Stimulated activated CD8-positive, alpha-beta memory T cell treated with anti-CD3 and anti-CD28 coated beads, Interleukin-15, amount 100 ng/mL, for 24 hours (primary cell): ENCODE measurements at places on chromosomes 2 and 18.

DNA sequence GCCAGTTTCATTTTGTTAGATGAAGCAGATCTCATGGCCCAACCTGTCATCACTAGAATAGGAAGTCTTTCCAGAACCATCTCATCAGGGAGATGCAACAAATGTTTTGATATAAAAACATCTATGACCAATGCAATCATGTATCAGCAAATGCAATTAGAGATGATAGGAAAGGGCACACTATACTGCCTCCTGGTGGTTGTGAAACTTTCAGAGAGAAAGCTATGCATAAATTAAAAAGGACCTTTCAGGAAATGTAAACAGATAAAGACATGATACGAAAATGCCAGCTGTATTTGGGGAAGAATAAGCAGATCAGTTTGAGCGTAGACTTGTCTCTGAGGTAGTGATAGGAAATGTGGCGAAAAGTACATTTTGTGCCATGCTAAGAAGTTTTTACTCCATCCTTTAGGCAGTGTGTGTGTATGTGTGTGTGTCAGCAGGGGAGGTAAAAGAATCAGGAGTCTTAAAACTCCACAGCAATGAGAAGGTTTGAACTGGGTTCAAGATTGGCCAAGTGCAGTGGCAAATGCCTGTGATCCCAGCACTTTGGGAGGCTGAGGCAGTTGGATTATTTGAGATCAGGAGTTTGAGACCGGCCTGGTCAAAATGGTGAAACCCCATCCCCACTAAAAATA is 479.3 kb downstream of the CPS1 start:
- DNase-seq, result no peak

DNA sequence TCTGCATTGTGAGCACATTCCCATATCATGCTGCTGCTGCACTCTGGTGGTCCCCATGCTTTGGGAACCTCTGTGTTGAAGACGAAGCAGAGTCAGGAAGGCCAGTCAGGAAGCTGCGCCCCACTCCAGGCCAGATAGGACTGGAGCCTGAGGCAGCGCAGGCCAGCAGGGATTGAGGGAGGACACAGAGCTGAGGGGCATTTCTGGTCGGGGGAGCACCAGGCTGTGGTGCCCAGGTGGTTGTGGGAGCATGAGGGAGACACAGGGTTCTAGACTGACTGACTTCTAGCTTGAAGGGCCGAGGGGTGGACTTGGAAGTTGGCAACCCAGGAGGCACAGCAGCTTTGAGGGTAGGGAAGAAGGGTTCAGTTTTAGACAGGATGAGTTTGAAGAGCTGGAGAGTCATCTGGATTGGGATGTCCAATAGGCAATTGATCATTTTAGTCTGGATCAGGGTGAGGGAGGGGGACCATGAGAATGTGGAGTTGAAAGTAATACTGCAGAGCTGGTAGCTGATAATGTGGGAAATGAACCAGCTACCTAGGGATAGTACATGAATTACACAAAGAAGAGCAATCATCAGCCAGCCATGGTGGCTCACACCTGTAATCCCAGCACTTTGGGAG is 1.4 kb upstream of the ACTG2 start:
- DNase-seq, result no peak

- DNase-seq, result no peak
Observed at GRCh38 chr2:188251034-188251433, 40.6 kb upstream of the GULP1 start.

- DNase-seq, result no peak
Observed at GRCh38 chr2:240960309-240960970, 38.0 kb upstream of the SNED1 start.

GRCh38 chr2:179861416-179862067 is at the start of gene ZNF385B:
Gene ZNF385B (minus strand): TSS chr2:179861612.
- DNase-seq, result no peak

DNA sequence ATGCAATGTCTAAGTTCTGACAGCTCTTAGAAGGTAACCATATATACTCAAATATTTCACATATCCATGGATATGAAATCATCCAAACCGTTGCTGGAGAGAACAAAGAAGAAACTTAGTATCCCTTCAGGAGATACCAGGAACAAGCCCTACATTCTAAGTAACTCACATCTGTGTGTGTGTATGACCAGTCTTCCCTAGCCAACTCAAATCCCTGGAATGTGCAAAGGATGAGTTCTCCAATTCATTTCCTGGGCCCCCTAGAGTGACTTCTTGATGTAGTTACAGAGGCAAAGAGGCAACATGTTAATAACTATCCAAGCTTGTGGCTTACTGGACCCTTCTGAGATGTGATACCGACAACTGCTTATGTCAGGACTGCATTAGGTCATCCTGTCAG is 20.1 kb downstream of the TPGS2 start:
- DNase-seq, result no peak

DNA sequence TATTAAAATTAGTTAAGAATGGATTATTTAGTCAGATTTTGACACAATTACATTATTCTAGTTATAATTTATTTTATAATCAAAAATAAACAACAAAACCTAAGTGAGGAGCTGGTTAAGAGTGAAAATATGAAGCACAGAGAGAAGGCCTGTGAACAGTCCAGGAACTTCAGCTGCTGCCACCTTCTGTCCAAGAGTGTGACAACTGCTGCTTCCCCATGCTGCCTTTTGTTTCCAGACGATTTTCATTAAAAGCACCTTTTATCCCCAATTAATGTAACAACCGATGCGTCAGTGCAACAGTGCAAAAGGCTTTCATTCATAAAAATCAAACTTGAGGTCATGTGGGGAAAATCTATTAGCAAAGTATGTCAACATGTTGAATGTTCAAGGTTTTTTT is 363.6 kb downstream of the CTNNA2 start:
- no peak for DNase-seq
